ENCODE measurements at places on chromosomes 2 and 18.

GRCh38 chr2:179141206-179141605 is 91.3 kb upstream of the CCDC141 start:
- no peak for DNase-seq

- peak; percentile 60 for DNase-seq
Measured at GRCh38 chr2:191869178-191869577, 22.3 kb upstream of the CAVIN2 start.

- DNase-seq: no peak
Measured at GRCh38 chr2:195824478-195824877, 167.5 kb downstream of the SLC39A10 start.

DNA sequence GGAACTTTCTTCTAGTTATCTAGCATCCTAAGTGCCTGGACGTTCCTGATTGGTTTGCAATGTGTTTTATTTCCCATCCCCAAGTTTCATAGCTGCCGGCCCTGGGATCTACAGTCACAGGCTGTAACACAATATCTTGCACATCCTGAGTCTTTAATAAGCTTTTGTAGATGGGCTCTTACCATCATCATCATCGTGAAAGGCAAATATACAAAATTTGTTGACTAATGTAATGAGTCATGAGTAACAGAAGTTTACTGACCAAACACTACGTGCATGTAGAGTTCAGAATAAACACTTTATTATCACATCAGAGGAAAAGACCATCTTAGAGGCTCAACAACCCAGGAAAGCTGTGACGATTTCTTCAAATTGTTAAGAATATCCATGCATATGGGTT is 8.1 kb upstream of the TYMS start:
- no peak for DNase-seq

- no peak for DNase-seq
Measured at GRCh38 chr2:103179798-103180197, 418.0 kb downstream of the TMEM182 start.

- no peak for DNase-seq
Measured at GRCh38 chr2:149573760-149574159, 13.8 kb downstream of the MMADHC start.

GRCh38 chr2:195638750-195639149 is 18.3 kb upstream of the SLC39A10 start:
- no peak for DNase-seq

GRCh38 chr2:84970210-84970867 is 622 bp upstream of the KCMF1 start:
- DNase-seq: peak; percentile 85

- DNase-seq: no peak
Measured at GRCh38 chr18:35201256-35201931, 39.4 kb upstream of the ZNF397 start.

GRCh38 chr2:238950551-238950950 is 102.7 kb downstream of the TWIST2 start:
- DNase-seq: no peak

GRCh38 chr2:236250909-236251579 is 13.2 kb downstream of the ASB18 start:
- DNase-seq: no peak

- no peak for DNase-seq
Measured at GRCh38 chr2:116820986-116821385, 993.5 kb upstream of the DDX18 start.

DNA sequence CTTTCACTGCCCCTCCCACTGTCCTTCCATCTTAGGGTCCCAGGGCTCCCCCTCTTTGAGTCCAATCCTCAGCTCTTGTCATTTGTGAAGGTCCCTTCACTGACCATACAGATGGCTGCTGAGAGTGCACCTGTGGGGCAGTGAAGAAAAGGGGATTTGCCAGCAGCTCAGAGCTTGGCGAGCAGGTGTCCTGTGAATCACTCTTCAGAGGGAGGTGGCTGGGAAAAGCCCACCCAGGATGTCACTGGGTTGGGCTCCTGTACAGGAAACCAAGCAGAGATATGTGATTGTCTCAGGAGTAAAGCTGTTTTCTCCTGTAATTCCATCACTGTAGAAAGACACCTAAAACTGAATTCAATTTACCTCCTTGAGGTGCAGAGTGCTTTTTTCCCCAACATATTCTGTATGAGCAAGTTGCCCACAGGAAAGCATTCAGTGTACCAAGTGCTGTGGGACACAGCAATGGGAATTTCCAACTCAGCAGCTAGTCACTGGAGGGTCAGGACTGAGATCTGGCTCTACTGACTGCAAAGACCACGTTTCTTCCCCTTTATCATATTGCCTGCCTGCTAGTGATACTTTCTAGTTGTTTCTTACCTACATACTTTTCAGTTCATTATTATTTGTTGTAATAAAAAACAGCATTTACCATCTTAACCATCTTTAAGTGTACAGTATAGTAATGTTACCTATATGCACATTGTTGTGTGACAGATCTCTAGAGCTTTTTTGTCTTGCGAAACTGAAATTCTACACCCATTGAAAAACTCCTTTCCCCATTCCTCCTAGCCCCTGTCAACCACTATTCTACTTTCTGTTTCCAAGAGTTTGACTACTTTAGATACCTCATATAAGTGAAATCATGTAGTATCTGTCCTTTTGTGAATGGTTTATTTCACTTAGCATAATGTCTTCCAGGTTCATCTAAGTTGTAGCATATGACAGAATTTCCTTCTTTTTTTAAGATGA is 239.1 kb downstream of the TSN start:
- peak; percentile 48 for DNase-seq

GRCh38 chr2:95018861-95019550 is 6.5 kb upstream of the MAL start:
- DNase-seq: no peak

- DNase-seq: no peak
Measured at GRCh38 chr2:124254621-124255020, 229.5 kb downstream of the CNTNAP5 start.

- no peak for DNase-seq
Measured at GRCh38 chr2:98522854-98523253, 78.2 kb downstream of the INPP4A start.

GRCh38 chr18:48997985-48998831 is 47.4 kb upstream of the SMAD7 start:
- no peak for DNase-seq

DNA sequence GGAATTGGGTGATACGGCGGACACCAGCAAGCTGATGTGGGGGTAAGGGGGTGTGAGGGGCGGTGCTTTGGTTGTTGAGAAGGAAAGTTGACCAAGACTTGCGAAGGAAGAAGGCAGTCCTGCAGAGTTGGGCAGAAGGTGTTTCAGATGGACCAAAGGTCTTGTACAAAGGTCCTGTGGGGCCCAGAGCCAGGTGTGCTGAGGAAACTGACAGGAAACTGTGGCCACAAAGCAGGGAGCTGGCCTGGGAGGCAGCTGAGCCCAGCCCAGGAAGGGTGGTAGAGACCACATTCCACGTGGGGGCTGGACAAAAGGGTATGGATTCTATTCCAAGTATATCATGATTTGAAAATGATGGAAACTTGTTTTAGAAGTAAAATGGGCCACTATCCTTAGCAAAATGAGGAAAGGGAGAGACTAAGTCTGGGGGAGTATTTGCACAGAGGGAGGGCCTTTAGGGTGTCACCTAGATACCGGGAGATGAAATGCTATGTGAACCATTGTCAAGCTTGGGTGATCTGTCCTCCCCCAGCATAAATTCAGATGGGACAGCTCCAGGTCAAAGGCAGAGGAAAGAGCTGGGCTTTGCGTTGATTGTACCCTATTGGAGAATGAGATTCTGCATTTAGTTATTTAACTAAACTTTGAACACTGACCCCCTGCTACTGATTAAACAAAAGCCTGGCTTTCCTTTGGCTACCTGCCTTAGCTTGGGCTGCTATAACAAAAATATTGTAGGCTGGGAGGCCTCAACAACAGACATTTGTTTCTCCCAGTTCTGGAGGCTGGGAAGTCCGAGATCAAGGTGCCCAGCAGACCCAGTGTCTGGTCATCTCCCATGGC is 4.3 kb upstream of the EDAR start:
- DNase-seq: no peak

- no peak for DNase-seq
Measured at GRCh38 chr2:180717588-180717987, 262.8 kb upstream of the UBE2E3 start.

- no peak for DNase-seq
Measured at GRCh38 chr2:152243761-152244640, 68.4 kb upstream of the STAM2 start.

- DNase-seq: peak; percentile 69
Measured at GRCh38 chr2:46187112-46187618, 110.0 kb upstream of the EPAS1 start.

DNA sequence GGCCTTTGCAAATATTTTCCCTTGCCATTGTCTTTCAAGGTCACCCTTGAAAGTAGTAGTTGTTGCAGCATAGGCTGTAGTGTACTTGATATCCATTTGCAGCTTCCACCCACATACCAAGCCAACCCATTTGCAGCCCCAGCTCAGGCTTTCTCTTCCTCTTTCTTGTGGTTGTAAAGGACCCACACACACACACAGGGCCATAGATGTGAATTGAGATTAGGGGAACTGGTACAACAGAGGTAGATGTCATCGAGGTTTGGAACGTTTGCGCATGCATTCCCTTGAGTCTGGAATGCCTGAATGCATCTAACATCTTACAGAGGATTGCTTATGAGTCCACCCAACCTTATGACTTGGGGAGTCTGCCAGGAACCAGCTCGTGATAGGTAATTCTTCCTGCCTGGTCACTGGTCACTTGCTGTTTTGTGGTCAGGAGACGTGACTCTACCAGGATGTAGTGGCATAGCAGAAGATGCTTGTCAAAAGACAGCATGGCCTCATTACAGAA is 91.9 kb downstream of the MRPS9 start:
- peak; percentile 72 for DNase-seq

DNA sequence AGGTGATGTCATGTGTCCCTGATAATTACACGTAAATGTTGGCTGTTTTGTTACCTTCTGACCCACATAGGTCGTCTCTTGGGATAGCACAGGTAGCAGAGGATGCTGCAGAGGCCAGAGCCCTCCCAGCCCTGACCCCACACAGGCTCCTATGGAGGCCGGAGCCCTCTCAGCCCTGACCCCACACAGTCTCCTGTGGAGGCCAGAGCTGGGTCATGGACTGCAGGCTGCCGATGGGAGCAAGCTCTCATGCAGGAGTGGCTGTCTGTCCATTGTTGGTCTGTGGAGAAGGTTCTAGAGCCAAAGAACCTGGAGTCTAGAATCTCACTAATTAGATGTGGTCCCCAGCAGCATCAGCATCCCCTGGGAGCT is 155.5 kb downstream of the LDLRAD4 start:
- DNase-seq: no peak

DNA sequence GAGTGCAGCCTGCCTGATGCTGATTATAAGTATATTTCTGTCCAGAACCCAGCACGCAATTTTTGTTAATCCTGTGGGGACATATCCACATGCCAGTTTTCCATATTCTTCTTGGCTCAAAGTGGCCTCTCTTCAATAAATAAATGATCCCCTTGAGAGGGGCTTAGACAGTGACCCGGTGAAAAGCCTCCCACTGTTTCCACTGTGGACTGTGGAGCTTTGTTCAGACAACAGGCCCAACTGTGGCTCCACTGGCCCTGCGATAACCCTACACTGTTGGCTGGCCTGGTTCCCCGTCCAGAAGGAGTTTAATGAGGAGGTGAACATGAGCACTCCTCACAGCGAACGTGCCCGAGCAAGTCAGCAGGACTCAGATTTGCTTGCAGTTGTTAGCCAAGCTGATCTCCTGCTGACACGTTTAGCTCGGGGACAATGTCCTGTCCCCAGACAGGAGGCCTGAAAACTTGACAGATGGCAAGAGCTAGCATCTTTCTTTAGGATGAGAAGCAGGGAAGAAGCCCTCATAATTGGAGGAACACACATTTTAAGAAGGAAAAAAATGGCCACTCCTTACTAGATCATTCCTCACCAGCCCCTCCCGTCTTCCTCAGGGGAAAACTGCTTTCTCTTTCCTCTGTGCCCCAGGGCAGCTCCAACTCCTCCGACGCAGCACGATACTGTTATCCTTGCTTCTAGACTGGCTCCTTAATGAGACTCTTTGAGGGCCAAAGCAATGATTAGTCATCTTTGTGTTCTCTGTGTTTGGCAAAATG is 20.0 kb upstream of the MTCL1 start:
- DNase-seq: no peak

DNA sequence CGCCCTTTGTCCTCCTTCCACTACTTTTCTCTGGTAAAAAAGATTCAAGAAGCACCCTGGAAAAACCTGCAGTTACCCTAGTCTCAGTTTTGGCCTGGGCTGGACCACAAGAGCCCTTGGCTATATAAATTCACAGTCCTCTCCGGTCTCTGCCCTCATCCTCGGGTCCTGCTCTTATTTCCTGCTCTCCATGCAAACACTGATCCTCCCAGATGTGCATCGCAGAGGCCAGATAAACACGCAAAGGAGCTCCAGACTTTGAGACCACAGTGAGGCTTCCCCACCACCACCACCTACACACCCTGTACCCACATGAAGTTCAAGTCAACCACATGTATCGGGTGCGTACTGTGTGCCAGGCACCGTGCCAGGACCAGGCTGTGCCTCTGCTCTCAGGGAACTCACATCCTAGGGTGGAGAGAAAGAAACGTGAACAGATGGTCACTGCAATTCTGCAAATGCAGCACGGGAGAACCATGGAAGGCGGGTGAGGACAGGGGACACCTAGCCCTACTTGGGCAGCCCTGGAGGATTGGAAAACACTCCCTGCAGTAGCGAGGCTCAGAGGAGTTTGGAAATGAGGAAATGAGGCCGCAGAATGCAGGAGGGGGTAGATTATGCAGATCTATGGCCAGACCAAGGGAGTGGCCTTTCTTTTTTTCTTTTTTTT is 7.4 kb downstream of the CTDSP1 start:
- DNase-seq: peak; percentile 52

DNA sequence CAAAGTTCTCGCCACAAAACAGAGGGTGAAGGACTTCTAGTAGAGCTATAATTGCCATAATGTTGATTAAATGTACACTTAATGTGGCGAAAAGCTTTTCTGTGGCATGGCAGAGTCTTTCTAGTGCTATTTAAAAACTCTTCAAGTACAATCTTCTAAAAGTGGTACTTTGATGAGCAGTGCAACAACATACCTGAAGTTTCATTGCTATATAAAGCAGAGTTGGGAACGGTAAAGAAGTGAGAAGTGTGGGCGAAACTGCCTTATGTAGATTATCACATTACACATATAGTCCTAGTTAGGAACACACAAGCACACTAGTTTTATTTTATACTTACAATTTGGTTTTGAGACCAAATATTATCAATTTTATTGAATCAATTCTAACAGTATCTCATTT is 49.5 kb downstream of the FIGN start:
- DNase-seq: no peak

GRCh38 chr18:62788876-62789275 is 73.5 kb downstream of the PHLPP1 start:
- no peak for DNase-seq

DNA sequence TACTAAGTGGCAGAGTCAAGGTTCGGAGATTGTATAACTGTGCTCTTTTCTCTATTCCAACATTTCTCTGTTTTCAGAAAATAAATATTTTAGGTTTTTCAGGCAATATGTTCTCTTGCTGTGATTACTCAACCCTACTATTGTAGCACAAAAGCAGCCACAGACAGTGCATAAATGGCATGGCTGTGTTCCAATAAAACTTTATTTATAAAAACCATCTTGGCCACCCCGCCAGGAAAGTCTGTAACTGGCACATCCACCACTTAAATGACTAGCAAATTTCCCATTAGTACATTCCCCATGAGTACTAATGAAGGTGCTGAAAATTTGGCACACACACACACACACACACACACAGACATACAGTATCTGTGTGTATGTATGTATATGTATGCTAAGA is 30.8 kb upstream of the PARD3B start:
- no peak for DNase-seq

GRCh38 chr18:26804519-26804918 is 61.0 kb downstream of the AQP4 start:
- DNase-seq: peak; percentile 15

- DNase-seq: no peak
Measured at GRCh38 chr18:38025433-38026038, 459.9 kb upstream of the CELF4 start.

- no peak for DNase-seq
Measured at GRCh38 chr2:66441581-66442320, 6.8 kb downstream of the MEIS1 start.

Data from GM12865 (cell line).